ENCODE measurements at places on chromosomes 6 and 20.

DNA sequence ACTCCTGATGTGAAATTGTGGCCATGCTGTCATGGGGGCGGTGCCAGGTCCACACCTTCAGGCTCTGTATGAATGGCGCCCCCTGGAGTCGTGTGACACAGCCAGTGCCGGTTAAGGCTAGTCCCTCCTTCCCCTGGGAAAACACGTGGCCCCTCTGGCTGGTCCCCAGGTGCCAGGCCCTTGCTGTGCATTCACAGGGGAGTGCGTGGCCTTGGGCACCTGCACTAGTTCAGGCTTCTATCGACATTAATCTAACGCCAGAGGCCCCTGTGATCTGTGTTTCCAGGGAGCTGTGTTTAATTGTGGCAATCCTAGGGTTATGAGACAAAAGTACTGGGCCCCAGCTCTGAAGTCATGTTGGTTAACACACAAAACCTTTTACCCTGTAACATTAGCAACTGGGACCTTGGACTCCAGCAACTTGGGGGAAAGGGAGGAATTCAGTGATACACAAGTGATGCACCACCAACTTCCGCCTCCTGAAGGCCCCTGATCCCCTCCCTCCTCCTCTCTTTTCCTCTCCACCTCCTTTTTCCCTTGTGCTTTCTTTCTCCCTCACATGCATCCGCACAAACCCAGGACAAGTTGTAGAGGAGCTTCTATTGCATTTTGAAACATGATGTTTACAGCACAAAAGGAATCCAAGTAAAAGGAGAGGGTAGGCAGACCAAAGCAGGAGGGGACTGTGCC lies 74.0 kb downstream of the SSR1 start:
- peak; percentile 70 for DNase-seq

- no peak for DNase-seq
Observed at GRCh38 chr6:168035098-168035660, 37.7 kb downstream of the KIF25 start.

DNA sequence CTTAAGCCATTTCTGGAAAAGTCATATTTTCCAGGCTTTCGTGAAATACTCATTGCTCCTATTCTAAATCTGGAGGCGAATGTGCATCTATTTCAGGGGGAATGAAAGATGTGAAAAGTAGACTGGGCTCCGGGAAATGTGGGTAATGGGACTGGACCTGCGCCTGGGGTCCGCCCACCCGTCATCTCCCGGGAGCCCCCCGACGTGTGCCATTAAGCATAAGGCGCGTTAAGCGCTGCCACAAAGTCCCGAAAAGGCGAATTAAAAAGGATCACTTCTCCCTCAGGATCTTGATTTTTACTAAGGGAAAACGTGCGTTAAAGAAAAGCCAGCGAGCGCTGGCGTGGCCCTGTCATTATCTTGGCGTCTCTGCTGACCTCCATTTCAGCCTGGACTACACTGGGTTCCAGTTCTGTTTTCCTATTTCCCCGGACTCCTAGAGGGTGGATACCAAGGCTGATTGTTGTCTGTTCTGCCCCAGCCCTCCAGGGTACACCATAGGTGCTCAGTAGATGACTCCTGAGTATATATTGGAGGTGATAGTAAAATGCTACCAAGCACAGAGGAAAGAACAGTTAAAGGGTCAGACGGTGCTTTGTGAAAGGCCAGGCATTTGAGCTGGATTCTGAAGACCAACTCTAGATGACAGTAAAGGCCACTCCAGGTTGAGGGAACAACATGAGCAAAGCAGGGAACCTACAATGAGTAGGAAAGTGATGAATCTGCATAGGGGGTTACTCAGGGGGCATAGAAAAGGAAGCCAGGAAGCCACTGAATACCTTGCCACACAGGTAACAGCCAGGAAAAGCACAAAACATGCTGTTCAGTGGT lies 89.2 kb upstream of the ARID1B start:
- no peak for DNase-seq

DNA sequence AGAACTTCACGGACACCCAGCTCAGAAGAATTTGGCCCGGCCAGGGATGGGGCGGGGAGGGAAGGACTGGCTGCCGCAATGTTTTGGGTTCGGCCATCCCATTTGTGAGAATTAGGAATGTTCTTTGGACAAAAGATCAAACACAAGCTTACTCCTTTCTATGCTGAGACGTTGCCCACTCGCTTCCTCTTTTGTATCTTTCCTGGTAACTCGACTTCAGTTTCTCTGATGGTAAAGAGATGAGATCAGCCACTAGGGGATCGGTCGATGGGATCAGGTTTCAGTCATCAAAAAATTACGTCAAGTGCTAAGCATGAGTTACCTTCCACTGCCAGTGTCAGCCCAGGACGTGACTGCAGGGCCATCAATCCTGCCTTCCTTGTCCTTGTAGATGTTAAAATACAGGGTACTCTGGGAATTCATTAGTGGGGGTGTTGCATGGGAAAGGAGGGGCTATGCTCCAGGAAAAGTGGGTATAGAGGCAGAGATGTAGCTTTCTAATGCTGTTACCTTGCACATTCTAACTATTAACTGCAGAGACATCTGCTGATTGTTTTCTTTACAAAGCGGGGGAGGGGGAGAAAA lies 190.2 kb downstream of the TSHZ2 start:
- DNase-seq, result no peak

DNA sequence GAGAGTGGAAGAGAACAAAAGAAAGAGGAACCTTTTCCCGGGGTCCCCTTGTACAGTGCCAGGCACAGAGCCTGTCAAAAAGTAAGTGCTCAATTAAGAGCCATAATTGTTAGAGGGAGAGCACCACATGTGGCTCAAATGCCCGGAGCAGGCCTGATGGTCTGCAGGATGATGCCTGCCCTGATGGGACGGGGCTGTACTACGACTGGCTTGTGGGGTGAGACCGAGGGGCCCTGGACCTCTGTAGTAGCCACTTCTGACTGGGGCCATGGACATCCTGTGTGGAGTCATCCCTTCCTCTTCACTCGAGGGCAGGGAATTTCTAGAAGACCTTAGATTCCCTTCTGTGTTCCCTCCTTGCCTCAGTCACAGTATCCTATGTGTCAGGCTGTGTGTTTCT lies 47.9 kb downstream of the KCNK5 start:
- DNase-seq, result no peak

- DNase-seq, result peak; percentile 26
Observed at GRCh38 chr6:57173056-57173885, 1.1 kb downstream of the BAG2 start.

DNA sequence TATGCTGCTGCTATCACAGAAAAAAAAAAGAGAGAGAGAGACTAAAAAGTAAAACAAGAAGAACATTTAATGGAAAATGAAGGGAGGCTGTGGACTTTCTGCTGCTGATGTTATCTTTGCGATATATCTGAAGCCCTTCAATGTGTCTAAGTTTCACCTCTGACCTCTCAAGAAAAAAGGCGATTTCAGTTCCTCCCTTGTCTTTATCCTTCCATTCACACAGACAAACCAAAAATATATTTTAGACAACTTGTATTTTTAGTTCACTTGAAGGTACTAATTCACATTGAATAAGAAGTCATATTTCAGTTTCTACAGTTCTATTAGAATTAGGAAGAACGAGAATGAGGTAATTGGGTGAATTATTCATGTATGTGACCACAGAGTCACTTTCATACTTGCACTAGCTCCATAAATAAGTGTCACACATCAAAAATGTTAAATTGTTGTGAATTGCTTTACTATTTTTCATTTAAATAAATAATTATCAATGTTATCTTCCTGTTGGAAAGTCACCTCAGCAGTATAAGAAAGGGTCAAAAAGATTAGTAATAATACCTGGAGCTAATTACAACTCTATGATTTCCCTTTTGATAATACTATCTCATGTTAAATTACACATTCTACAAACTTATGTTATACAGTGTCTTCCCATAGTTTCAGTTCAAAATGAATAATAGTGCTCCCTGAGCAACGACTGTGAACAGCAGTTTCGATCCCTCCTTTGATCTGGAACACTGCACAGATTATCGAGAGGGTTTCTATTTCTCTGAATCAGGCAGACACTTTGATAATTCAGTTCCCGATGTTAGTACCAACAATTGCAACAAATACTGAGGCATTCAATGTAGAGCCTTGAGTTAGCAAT lies 85.2 kb upstream of the PLCB4 start:
- no peak for DNase-seq

GRCh38 chr6:21158149-21158548 lies 435.4 kb upstream of the SOX4 start:
- DNase-seq, result no peak

- DNase-seq, result no peak
Observed at GRCh38 chr6:107539409-107539808, 49.5 kb downstream of the SOBP start.

- no peak for DNase-seq
Observed at GRCh38 chr20:1711826-1712601, 54.4 kb upstream of the SIRPG start.

- no peak for DNase-seq
Observed at GRCh38 chr6:158369241-158369640, 57.0 kb downstream of the TULP4 start.

DNA sequence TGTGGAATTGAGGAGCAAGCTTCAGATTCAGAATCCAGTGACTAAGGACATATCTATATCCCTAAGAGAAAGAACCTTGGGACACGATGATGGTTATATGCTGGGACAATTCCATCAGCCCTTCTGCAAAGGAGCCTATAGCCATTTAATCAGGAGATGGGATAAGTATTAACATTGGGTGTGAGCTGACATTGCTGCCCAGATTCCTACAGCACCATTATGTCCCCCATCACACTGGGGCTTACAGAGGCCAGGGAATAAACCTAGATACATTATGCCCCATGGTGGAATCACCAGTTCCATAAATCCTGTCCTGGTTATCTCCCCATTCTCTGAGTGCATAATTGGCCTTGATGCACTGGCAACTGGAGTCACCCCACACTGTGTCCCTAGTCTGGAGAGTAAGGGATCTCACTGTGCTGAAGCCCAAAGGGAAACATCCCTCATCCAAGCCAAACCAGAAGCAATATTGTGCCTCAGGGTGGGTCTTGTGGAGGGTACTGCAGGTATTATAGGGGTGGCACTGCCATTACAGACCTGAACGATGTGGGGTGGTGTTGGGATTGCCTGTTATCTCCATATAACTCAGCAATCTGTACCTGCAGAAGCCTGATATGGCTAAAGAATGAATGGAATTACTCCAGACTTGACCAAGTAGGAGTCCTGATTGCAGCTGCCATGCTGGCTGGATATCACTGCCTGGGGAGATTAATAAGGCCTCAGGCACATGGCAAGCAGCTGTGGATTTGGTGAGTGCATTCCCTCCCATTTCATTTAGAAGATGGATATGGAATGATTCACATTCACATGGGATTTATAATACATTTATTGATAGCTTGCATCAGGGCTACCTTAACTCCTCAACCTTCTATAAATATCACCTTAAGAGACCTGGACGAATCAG lies 5.0 kb downstream of the HLA-A start:
- DNase-seq, result no peak

- no peak for DNase-seq
Observed at GRCh38 chr6:44805238-44805846, 417.8 kb downstream of the CDC5L start.

DNA sequence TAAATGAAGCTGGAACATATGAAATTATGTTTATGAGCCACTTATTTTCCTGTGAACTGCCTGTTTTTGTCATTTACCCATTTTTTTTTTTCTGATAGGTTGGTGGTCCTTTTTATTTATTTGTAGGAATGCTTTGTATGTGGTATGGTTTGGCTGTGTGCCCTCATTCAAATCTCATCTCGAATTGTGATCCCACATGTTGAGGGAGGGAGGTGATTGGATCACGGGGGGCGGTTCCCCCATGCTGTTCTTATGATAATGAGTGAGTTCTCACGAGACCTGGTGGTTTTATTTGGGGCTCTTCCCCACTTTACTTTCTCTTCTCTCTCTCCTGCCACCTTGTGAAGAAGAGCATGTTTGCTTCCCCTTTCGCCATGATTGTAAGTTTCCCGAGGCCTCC lies 77.3 kb downstream of the CDH26 start:
- no peak for DNase-seq

DNA sequence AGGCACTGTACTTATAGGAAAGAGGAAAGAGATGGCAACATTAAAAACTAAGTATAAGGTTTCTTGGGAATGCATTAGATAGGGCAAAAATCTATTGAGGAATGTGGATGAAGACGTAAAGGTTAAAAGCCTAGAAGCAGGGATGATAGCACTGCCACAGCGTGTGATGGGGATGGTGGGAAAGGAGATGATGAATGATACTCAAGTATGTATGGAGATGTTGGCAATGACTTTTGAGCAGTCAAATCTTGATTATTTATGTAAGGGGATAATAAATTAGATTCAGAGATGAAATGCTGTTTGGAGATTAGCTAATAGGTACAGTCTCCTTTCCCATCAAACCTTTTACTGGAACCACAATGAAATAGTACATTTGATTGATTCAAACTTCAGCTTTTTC lies 432.8 kb downstream of the GRIK2 start:
- no peak for DNase-seq
